ENCODE measurements at places on chromosomes 4 and X. TPM values are rescaled to one million over a fixed set of nuclear protein-coding genes. Genes with fewer than 3 reads are reported as not detected.

DNA sequence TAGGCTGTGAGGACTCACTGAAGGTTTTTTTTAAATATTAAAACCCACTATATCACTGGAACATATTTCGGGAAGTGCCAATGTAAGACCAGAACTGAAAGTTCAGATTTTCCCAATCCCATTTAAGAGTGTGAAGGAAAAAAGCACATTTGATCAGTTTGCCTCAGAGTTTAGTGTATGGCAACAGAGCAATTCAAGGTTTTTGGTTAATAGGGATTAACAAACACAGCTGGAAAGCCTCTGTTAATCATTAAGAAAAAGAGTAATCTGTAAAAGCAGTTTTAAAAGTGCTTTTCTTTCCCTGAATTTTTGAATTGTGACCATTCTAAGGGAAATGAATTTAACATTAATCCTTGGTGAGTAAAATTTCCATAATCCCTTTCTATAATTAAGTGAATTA is 60.4 kb downstream of the NPY5R start:
- no peaks in the 10 kb centered on the region for H3K4me1 ChIP-seq
- H3K27me3 ChIP-seq, result no peaks in the 10 kb centered on the region
- H3K36me3 ChIP-seq, result no peaks in the 10 kb centered on the region
- no peak for DNase-seq
- no peak overlapping the region for H3K27ac ChIP-seq
- no peak overlapping the region for H3K4me3 ChIP-seq

PHKA1 gene
- polyA plus RNA-seq, result 3.6 TPM

DNA sequence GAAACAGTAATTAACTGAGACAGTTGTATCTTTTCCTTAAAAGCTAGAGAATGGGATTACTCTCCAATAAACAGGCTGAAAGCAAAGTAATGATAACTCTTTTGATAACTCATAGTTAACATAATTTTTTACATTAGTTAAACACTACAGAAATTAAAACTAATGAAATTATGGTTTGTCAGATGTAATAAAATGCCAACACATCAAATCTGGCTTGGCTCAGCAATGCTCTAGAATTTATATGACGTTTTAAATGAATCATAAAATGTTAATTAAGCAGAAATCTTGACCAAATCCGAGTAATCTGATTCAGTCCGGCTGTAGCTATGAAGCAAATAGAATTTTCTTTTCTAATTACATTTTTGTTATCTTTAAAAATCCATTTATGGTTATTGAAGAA is 244.2 kb upstream of the NR3C2 start:
- no peaks in the 10 kb centered on the region for H3K4me1 ChIP-seq
- H3K4me3 ChIP-seq, result no peak overlapping the region
- H3K27ac ChIP-seq, result no peak overlapping the region
- H3K27me3 ChIP-seq, result no peaks in the 10 kb centered on the region
- DNase-seq, result no peak

DNA sequence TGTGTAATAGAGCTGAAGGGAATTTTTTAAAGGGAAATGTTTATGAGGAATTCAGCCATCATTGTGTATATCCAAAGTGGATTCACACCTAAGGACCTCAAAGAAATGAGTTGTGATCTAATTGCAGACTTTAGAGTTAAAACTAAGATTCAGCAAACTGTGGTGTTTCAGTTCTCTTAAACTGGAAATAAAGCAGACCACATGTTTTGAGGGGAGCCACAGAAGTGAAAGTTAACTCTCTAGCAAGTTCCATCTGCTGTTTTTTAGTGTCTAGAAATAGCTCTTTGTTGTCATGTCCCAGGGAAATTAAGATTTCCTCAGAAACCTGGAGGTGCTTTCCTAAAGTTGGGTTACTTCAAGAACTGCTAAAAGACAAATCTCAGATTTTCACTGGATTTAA is 97.3 kb upstream of the DDX3X start:
- DNase-seq, result no peak
- H3K36me3 ChIP-seq, result no peaks in the 10 kb centered on the region
- no peaks in the 10 kb centered on the region for H3K4me1 ChIP-seq
- H3K27me3 ChIP-seq, result no peaks in the 10 kb centered on the region

- no peak overlapping the region for H3K27ac ChIP-seq
- no peaks in the 10 kb centered on the region for H3K27me3 ChIP-seq
- no peaks in the 10 kb centered on the region for H3K4me1 ChIP-seq
- no peaks in the 10 kb centered on the region for H3K36me3 ChIP-seq
- DNase-seq, result no peak
Observed at GRCh38 chr4:77248805-77249204, 91.8 kb downstream of the CCNG2 start.

- no peaks in the 10 kb centered on the region for H3K36me3 ChIP-seq
- peak overlapping the region; percentile 30 for H3K27ac ChIP-seq
- no peaks in the 10 kb centered on the region for H3K27me3 ChIP-seq
- no peaks in the 10 kb centered on the region for H3K4me1 ChIP-seq
- no peak overlapping the region for H3K4me3 ChIP-seq
- DNase-seq, result no peak
Observed at GRCh38 chrX:130896802-130897501, 6.1 kb downstream of the ENOX2 start.

- no peaks in the 10 kb centered on the region for H3K4me1 ChIP-seq
- no peaks in the 10 kb centered on the region for H3K36me3 ChIP-seq
- H3K27ac ChIP-seq, result peak overlapping the region; percentile 55
- H3K27me3 ChIP-seq, result no peaks in the 10 kb centered on the region
Observed at GRCh38 chrX:27565992-27566391, 24.2 kb upstream of the DCAF8L2 start.

GRCh38 chr4:151599863-151600262 is 160.9 kb downstream of the GATB start:
- H3K4me3 ChIP-seq, result no peak overlapping the region
- no peak for DNase-seq
- no peaks in the 10 kb centered on the region for H3K4me1 ChIP-seq
- no peak overlapping the region for H3K27ac ChIP-seq
- no peaks in the 10 kb centered on the region for H3K27me3 ChIP-seq
- no peaks in the 10 kb centered on the region for H3K36me3 ChIP-seq

DNA sequence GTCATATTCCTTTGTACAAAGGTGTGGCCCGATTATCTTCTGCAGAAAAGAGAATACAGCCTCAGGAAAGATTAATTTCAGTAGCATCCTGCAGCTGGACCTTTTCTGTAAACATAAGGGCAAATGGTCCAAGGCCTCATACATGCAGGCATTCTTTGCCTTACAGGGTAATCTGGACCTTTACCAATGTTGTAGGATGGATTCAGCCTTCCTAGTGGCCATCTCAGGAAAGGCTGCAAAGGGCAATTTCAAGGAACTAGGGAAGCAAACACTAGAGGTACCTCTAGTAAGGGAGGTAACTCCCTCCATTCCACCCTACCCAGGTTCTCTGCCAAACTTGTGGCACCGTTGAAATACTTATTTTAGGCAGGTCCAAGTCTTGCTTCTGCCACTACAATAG is 43.0 kb downstream of the UGT2B28 start:
- DNase-seq, result no peak
- no peaks in the 10 kb centered on the region for H3K4me1 ChIP-seq
- H3K27ac ChIP-seq, result no peak overlapping the region
- no peaks in the 10 kb centered on the region for H3K36me3 ChIP-seq
- H3K27me3 ChIP-seq, result no peaks in the 10 kb centered on the region
- H3K4me3 ChIP-seq, result no peak overlapping the region

TAF7L gene
- polyA plus RNA-seq, result 50.0 TPM

GRCh38 chr4:80029364-80029763 is 43.7 kb downstream of the ANTXR2 start:
- DNase-seq, result no peak
- H3K36me3 ChIP-seq, result no peaks in the 10 kb centered on the region
- H3K27ac ChIP-seq, result no peak overlapping the region
- H3K27me3 ChIP-seq, result no peaks in the 10 kb centered on the region

ANKRD50 gene
- 26.8 TPM for polyA plus RNA-seq

- no peak overlapping the region for H3K4me3 ChIP-seq
- no peak overlapping the region for H3K27ac ChIP-seq
- no peaks in the 10 kb centered on the region for H3K36me3 ChIP-seq
- DNase-seq, result peak; percentile 21
- no peaks in the 10 kb centered on the region for H3K4me1 ChIP-seq
- H3K27me3 ChIP-seq, result no peaks in the 10 kb centered on the region
Observed at GRCh38 chrX:97563531-97564133, 679.9 kb downstream of the RPA4 start.

FGF5 gene
- polyA plus RNA-seq, result not detected

DNA sequence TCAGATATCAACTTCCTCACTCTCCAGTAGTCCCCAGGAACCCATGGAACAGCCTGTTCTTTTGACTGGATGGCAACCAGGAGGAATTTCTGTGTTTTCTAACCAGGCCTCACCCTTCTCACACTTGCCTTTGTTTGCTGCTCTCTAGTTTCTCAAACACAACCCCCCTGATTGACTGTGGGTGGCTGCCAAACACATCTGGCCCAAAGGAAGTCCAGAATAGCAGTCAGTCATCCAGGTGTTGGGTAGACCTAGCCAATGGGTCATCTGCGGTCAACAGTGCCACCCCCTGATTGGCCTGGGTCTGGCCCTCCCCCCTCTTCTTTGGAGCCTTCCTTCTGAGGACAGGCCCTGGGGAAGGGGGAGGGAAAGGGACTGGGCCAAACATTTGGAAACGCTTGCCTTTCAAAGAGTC is 53.7 kb downstream of the MSX1 start:
- H3K27ac ChIP-seq, result no peak overlapping the region
- no peaks in the 10 kb centered on the region for H3K27me3 ChIP-seq
- no peaks in the 10 kb centered on the region for H3K36me3 ChIP-seq
- no peak overlapping the region for H3K4me3 ChIP-seq
- H3K4me1 ChIP-seq, result no peaks in the 10 kb centered on the region

GRCh38 chr4:8289956-8290700 is 20.6 kb downstream of the HTRA3 start:
- no peak for DNase-seq
- H3K36me3 ChIP-seq, result no peaks in the 10 kb centered on the region
- H3K4me1 ChIP-seq, result no peaks in the 10 kb centered on the region
- no peak overlapping the region for H3K27ac ChIP-seq
- no peak overlapping the region for H3K4me3 ChIP-seq

NUP62CL gene
- 21.9 TPM for polyA plus RNA-seq

DNA sequence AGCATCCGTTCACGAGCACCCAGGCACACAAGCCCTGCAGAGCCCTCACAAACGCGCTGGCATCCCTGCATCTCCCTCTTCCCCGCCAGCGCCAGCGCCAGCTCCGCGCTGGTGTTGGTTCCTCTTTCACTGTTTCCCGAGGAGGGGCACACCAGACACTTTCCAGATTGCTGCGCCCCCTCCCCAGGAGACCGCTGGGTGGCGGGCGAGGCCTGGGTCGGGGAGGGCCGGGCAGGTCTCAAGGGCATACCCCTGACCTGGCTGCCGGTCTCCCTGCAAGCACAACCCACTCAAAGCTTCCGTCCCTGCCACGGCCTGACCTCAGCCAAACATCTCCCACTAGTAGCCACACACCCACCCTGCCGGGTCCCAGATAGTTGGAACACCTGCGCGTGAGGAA is 2.2 kb upstream of the NKX1-1 start:
- H3K36me3 ChIP-seq, result no peaks in the 10 kb centered on the region
- H3K27me3 ChIP-seq, result no peaks in the 10 kb centered on the region
- H3K4me3 ChIP-seq, result no peak overlapping the region

GRCh38 chr4:164204434-164204833 is 549.5 kb upstream of the SMIM31 start:
- no peak for DNase-seq
- no peaks in the 10 kb centered on the region for H3K36me3 ChIP-seq
- H3K4me3 ChIP-seq, result no peak overlapping the region
- no peaks in the 10 kb centered on the region for H3K4me1 ChIP-seq
- H3K27me3 ChIP-seq, result no peaks in the 10 kb centered on the region

PAQR3 gene
- 65.5 TPM for polyA plus RNA-seq

GRCh38 chr4:4985844-4986243 is 33.4 kb downstream of the CYTL1 start:
- no peak overlapping the region for H3K4me3 ChIP-seq
- H3K36me3 ChIP-seq, result no peaks in the 10 kb centered on the region
- no peak for DNase-seq
- H3K27ac ChIP-seq, result no peak overlapping the region
- H3K4me1 ChIP-seq, result no peaks in the 10 kb centered on the region

HTRA3 gene
- 17.3 TPM for polyA plus RNA-seq

DNA sequence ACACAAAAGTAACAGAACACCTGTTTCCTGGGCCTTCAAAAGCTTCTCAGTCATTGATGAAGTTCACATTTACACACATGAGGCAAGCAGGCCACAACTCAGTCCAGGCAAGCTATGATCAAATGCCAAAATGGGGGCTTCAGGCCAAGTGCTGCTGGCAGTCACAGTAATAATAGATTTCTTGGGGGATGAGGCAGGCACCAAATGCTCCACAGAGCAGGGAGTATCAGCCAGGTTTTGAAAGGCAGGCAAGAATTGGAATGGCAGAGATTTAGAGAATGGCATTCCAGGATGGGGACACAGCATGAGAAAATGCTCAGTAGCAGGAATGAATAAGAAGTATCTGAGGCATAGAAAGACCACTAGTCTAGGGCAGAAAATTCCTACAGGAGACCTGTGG is 52.8 kb downstream of the GRIA3 start:
- no peak for DNase-seq
- H3K4me3 ChIP-seq, result no peak overlapping the region
- H3K36me3 ChIP-seq, result no peaks in the 10 kb centered on the region

TEC gene
- 3.5 TPM for polyA plus RNA-seq

PLS3 gene
- polyA plus RNA-seq, result 35.4 TPM

GRCh38 chrX:18490806-18491555 is 65.6 kb downstream of the CDKL5 start:
- DNase-seq, result no peak
- no peaks in the 10 kb centered on the region for H3K27me3 ChIP-seq
- no peaks in the 10 kb centered on the region for H3K4me1 ChIP-seq
- H3K36me3 ChIP-seq, result no peaks in the 10 kb centered on the region

DNA sequence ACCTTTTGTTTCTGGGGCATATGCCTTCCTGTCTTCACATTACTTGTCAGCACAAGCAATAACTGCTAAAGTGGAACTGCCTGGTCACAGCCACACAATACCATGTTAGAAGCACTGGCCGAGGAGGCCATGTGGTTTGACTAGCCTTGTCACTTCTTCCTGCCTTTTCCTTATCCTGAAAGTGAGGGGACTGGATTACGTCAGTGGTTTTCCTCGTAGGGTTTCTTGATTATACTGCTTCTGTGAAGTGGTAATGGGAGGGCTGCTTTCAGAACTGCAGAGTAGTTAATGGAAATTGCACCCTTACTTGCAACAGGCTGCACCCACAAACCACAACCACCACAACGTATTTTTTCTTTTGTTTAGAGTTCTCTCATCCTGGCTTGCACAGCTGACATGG is 26.6 kb downstream of the ZRSR2 start:
- no peaks in the 10 kb centered on the region for H3K36me3 ChIP-seq
- H3K4me3 ChIP-seq, result no peak overlapping the region
- H3K27ac ChIP-seq, result no peak overlapping the region
- no peaks in the 10 kb centered on the region for H3K4me1 ChIP-seq

PABPC1L2B gene
- polyA plus RNA-seq, result 0.73 TPM

DNA sequence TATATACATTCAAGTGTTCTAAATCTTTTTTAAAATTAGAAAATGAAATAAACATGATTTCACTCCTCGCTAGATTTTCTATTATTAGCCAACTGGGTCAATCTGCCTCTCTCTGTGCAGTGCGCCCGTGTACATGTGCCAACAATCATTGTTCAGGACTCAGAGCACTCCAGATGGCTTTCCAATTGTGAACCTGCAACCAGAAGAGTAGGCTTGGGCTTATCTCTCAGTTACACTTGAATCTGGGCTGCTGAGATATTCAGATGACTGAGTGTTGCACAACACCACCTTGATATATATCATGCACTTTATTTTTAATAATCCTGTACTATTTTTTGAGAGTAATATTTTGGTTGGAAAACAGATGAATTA is 184.0 kb upstream of the FSTL5 start:
- H3K4me1 ChIP-seq, result no peaks in the 10 kb centered on the region
- H3K27me3 ChIP-seq, result no peaks in the 10 kb centered on the region
- H3K4me3 ChIP-seq, result no peak overlapping the region

PHEX gene
- polyA plus RNA-seq, result 0.24 TPM

C1GALT1C1 gene
- 23.4 TPM for polyA plus RNA-seq

- no peaks in the 10 kb centered on the region for H3K27me3 ChIP-seq
- H3K4me3 ChIP-seq, result no peak overlapping the region
- no peaks in the 10 kb centered on the region for H3K4me1 ChIP-seq
- H3K36me3 ChIP-seq, result no peaks in the 10 kb centered on the region
- H3K27ac ChIP-seq, result no peak overlapping the region
Observed at GRCh38 chr4:110278127-110278526, 79.7 kb upstream of the ELOVL6 start.
